ENCODE measurements at places on chromosomes 1 and 21.

DNA sequence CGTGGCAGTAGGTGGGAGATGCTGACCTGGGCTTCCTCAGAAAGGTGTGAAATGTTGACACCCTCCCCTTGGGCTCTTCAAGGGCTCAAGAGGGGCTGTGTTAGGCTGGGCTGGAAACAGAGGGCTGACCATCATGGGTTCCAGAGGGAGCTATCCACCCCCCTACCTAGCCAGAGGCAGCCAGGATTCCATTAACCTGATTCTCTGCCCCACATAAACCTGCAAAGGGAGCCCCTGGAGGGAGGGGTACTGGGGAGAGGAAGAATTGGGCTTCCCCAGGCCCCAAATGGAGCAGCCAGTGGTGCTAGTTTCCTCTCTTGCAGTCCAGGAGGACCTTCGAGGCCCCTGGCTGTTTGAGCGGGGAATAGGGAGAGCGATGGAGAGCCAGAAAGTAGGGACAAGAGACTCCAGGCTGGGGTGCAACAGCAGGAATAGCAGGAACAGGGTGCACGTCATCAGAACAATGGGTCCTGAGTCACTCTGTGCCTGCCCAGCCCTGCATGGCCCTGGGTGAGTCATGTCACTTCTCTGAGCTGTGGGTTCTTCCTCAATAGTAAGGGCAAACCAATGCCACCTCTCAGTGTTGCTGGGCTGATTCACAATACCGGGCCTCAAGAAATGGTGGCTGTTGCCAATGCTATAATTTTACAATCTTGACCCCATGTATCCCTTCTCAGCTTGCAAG is 121.2 kb downstream of the EPHB2 start:
- DNase-seq, result no peak

DNA sequence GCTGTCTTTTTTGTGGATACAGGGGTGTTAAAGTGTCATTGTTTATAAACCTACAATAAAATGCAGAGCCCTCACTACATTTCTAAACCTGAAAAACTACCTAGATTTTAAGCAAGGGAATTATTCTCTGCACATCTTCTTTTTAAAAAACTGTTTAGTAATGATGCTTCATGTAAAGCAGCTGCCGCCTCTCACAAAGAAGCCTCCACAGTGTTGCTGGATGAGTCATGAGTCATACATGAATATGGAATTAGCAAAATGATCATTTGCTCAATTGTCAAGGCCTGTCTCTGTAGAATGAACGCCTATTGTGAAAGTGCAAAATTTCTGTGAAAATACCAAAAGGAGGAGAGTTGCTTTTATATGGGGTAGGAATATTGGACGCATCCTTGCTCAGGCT is 259.5 kb upstream of the CHRM3 start:
- no peak for DNase-seq

DNA sequence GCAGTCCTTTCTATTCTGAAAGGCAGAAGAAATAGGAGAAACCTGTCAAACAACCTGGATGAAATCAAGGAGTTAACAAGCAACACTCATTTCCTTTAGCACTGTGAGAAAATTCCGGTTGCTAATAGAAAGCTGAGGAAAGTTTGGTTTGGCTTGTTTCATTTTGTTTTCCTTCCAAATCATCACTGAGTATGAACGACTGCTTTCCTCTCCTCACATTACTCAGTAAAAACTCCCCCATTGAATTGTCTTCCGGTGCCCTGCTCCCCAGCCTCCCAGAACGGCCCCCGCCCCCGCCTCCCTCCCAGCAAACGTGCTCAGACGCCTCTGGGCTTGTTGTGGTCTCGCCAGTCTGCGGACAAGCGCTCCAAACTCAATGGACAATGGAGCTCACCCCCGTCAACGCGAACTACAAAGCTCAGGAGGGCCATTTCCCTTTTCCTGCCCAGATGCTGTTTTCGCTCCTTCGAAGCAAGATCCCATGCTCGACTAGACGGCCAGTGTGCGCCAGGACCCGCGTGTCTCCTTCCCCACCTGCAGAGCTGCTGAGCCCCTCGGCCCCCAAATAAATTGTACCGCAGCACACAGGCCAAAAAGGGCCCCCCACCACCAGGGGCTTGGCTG is 747 bp downstream of the STX6 start:
- peak; percentile 36 for DNase-seq

DNA sequence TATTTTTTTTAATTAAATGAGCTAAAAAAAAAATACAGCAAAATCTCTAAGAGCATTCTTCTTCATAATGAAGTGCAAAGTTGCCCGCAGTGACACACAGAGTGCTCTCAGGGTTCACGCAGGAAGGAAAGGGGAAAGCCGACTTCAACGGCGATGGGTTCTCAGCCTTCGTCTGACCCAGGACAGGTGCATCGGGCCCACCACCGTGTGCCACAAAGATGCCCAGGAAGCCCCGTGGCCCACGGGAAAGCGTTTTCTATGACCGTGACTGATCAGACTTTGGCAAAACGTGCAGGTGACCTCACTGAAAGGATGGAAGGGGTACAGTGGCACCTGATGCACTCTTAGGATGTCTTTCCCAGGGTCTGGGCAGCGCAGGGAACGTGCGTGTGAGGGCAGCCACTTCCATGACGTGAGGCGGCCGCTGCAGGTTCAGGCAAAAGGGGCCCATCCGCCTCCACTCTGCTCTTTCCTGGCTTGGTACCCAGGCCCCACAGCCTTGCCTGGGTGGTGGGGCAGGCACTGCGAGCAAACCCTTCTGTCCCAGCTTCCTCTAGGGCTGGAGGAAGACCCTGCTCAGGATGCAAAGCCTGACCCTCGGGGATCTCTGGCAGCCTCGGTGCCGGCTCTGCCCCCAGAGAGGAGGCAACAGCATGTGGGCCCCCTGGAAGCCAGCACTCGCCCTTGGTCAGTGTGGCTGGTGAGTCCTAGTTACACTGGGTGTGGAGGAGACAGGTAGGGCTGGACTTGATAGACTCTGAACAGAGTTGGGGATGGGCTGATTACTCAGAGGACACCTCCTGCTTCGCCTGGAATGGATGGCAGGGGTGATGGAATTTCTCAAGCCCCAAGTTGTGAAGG is 8.3 kb downstream of the LRRC47 start:
- no peak for DNase-seq

DNA sequence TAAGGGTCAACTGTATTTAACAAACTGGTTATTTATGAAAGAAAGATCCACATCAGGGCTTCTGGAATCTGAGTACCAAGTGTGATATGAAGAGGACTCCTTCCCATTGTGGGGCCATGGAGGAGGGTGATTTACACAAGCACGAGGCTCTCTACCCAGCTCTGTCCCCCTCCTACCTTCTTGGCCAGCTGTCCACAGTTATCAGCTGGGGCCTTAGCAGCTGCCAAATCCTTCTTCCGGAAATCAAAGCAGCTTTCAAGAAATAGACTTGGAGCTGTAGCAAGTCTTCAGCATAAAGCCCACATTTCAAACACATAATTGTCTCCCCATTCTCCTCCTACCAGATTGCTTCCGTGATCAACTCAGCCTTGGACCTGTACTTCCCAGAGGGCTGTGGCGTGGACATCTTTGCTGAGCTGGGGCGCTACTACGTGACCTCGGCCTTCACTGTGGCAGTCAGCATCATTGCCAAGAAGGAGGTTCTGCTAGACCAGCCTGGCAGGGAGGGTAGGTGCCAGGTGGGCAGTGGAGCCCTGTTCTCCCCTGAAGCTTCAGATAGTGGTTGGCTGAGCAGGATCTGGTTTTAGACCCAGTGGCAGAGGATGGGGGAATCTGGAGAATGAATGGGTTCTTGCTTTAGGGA is 15.5 kb downstream of the AZIN2 start:
- DNase-seq, result no peak

GRCh38 chr1:150927624-150928023 is 1.5 kb downstream of the SETDB1 start:
- DNase-seq, result no peak

- DNase-seq, result no peak
Measured at GRCh38 chr21:23664193-23664694, 1943.0 kb downstream of the MRPL39 start.

DNA sequence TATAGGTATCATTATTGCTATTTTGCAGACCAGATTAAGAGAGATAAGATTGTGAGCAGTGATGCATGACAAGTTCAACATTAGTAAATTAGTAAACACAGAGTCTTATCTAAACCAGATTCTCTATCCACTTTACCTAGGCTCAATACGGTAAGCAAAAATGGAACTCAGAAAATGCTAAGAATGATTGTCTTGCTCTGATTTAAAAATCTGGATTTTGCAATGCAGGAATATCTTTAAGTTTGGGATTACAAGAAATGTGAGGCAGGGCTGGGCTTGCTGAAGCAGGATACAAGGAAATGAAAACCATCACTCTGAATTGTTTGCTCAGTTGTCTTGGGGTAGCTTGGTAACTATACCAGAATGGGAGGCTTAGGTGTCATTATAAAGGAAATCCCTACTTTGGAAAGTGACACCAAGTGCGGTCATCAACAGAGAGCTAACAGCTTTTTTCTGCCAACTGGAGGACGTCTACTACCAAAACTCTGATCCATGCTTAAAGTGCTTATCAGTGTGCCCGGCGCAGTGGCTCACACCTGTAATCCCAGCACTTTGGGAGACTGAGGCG is 332.7 kb upstream of the RUNX1 start:
- no peak for DNase-seq

DNA sequence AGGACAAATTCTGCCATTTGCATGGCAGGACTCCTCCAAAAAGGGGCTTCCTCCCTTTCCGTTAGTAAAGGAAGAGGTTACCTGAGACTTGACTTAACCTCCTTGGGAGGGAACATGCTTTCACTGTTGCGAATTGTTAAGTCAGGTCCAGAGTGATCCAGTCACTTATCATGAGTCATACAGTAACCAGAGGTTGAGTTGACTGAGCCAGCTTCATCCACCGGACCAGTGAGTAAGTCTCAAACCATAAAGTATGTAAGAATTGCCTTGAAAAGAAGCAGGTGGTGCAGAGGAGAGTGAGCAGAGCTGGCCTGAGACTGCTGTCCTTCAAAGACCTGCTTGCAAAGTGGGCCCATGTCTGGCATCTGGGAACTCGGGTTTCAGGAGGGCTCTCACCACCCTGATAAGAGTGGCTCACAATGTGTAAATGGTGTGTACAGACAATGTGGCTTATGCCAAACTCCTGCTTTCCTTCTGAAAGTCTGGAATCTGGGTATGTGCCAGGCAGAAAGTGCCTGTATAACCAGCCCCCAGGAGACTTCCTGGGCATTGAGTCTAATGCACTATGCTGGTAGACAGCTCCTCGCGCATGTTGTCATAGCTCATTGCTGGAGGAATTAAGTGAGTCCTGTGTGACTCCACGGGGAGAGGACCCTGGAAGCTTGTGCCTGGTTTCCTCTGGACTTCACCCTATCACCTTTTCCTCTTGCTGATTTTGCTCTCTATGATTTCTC is 84.3 kb upstream of the KLHDC7A start:
- no peak for DNase-seq

GRCh38 chr1:27399251-27400025 is 7.0 kb downstream of the GPR3 start:
- no peak for DNase-seq

- DNase-seq, result no peak
Measured at GRCh38 chr1:228697207-228698016, 37.9 kb upstream of the RHOU start.

GRCh38 chr1:43757343-43758053 is 50.2 kb downstream of the ST3GAL3 start:
- no peak for DNase-seq

- no peak for DNase-seq
Measured at GRCh38 chr21:41199123-41199522, 31.2 kb downstream of the BACE2 start.

- no peak for DNase-seq
Measured at GRCh38 chr1:175877939-175878737, 134.7 kb upstream of the TNR start.

DNA sequence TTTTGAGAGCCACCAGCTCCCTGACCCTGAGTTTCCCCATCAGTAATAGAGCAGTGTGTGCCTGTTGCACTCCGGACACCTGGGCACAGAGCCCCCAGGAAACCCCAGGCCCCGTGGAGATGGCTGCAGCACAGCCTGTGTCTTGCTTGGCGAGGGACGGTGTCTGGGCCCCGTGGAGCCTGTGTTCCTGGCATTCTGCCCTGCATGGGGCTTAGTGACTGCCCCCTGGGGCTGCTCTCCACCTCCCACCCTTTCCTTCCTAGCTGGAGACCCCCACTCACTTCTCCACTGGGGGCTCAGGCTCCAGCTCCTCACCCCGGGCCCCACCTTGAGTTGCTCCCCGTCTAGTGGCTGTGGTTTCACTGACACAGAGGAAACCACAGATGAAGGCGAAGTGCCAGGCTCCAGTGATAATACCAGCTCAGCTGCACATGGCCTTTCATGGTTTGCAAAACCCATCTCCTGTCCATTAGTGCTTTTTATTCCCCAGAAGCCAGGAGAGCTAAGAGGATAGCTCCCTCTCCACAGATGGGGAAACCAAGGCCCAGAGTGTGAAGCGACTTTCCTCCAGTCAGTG is 39.4 kb downstream of the DMRTB1 start:
- no peak for DNase-seq

- DNase-seq, result no peak
Measured at GRCh38 chr1:100868364-100868995, 26.2 kb downstream of the EXTL2 start.

DNA sequence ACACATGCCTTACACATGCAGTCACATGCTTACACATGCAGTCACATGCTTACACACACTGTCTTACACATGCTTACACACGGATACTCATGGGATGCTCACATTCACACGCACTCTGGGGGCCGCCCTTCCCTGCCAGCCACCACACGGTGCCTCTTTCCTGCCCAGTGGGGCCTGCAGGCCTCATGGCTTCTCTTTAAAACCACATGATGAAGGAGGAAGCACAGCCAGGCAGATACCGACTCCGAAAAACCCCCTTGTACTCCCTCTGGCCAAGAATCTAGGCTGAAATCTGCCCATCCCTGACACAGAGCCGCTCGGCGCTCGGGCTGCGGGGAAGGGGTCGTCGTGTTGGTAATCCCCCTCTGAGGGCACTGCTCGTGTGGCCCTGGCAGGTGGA is 113.0 kb downstream of the PRDM16 start:
- DNase-seq, result no peak

GRCh38 chr21:46356005-46356338 is 32.0 kb downstream of the PCNT start:
- no peak for DNase-seq

GRCh38 chr1:36542962-36543515 is 60.3 kb upstream of the CSF3R start:
- DNase-seq, result no peak

- no peak for DNase-seq
Measured at GRCh38 chr1:49016030-49016977, 239.6 kb upstream of the BEND5 start.

DNA sequence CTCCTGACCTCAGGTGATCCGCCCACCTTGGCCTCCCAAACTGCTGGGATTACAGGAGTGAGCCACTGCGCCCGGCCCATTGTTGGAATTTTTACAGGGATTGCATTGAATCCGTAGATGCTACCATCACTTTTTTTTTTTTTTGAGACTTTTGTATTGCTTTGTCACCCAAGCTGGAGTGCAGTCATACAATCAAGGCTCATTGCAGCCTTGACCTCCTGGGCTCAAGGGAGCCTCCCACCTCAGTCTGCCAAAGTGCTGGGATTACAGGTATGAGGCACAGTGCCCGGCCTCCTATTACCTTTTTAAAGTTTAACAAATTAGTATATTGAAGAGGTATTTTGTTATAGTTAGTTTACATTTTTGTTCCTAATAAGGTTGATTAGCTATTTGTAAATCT is 62.2 kb upstream of the SLC45A1 start:
- no peak for DNase-seq

- DNase-seq, result no peak
Measured at GRCh38 chr1:26160527-26161414, 1.9 kb downstream of the FAM110D start.

All from stimulated activated CD8-positive, alpha-beta memory T cell treated with anti-CD3 and anti-CD28 coated beads, Interleukin-4, amount 100 ng/mL, for 1 hour (primary cell).